ENCODE measurements at places on chromosomes 7 and 10.

- DNase-seq = no peak
Observed at GRCh38 chr7:101960985-101961708, 143.7 kb downstream of the CUX1 start.

- DNase-seq = no peak
Observed at GRCh38 chr7:74372511-74373111, 81.1 kb upstream of the GTF2IRD1 start.

- DNase-seq = no peak
Observed at GRCh38 chr7:31100871-31101270, 48.8 kb downstream of the ADCYAP1R1 start.

DNA sequence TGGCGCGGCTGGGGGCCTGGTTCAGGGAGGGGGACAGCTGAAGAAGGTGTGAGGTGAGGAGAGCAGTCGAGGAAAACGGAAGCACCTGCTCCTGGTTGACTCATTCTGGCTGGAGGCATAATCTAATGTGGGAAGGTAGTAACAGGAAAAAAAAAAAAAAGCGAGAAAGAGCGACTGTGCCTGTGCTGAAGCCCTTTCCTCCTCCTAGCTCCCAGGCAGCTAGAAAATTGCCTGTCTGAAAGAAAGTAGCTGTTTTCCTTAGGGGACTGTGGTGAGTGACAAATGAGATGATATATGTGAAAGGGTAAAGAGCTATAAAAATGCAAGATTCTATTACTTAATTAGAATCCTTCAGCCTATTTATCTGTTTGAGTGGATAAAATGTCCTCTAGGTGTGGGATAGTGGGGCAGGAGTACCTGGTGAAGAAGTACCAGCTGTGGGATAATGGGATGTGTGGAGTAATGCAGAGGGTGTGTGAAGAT lies 4.9 kb upstream of the MEST start:
- DNase-seq = no peak

- no peak for DNase-seq
Observed at GRCh38 chr7:12357508-12357907, 46.2 kb downstream of the VWDE start.

DNA sequence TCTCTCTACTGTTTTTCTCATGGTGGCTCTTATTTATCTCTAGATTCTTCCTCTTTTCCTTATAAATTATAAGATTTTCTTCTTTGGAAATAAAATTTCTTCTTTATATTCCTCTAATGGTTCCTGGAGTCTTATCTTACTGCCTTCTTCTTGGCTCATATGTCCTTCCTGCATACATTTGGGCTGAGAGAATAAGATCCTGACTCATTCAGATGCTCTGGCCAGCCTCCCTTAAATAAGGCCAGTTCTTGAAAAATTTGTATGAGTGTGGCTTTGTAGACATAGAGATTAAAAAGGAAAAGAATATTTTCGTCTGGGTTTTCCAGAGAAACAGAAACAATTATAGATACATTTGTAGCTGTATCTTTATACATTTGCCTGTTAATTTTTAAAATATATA lies 411.3 kb downstream of the KIF20B start:
- no peak for DNase-seq

DNA sequence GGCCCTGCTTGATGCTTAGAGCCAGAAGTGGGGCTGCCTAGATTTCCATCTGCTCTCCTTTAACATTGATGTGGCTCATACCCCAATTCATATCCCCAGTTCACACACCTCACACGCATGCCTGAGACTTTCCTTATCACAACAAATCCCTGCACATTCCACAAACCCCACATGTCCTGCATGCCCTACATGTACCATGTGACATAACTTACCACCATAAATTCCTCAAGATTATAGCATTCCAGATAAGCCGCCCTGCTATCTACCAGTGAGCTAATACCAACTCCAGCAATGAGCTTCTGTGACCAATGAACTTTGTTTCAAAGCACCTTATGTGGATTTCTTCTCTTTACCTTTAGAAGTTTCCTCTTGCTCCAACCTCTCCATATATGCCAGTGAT lies 104.7 kb upstream of the RAB11FIP2 start:
- no peak for DNase-seq

GRCh38 chr7:101099969-101100781 lies 14.9 kb downstream of the TRIM56 start:
- DNase-seq = peak; percentile 93

- no peak for DNase-seq
Observed at GRCh38 chr10:96176985-96177384, 46.9 kb downstream of the ZNF518A start.

DNA sequence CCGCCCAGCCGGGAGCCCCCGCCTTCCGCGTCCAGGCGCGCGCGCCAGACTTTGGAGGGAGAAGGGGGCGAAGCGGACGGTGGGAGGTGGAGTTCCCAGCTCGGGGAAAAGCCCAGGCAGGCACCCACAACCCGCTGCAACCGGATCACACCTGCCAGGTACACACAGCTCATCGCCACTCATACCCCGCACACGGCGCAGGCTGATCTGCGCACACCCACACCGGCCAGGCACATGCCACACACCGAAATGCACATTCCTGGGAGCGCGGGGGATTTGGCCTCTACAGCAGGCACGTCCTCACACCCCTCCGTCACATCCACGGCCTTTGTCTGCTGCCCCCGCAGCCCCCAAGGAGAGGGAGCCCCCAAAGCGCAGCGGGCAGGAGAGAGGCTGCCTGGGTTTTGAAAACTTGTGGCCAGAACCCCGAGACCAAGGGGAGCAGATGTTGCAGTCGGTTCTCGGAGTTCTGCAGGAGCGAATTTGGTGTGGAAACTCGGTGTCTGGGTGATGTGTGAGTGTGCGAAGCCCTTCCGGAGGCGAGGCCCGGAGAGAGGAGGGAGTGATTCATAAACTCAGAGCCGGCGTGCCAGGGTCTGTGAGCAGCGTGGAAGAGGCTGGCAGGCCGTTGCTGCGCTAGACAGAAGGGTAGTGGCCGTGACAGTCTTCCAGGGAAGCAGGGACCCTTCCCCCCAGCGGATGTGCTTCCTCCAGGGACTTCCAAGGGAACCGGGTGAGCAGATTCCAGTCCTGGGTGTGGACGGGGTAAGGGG lies 734 bp downstream of the CHST3 start:
- DNase-seq = peak; percentile 57

GRCh38 chr7:26490640-26491624 lies 199.3 kb downstream of the SNX10 start:
- no peak for DNase-seq

DNA sequence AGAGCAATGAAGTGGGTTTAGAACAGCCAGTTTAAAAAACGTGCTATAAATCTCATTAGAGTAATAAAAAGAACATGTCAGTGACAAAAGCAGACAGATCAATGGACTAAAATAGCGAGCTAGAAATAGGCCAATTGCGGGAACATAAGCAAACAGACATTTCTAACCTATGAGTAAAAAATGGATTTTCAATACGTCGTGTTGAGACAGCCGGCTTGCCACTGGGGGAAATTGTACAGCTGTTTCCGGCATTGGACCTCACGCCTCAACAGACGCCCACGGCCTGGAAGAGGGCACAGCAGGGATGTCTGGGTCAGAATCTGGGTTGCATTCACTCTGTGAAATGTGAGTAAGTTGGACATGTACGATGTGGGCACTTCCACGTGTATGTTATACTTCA lies 92.9 kb downstream of the SVOPL start:
- DNase-seq = no peak

DNA sequence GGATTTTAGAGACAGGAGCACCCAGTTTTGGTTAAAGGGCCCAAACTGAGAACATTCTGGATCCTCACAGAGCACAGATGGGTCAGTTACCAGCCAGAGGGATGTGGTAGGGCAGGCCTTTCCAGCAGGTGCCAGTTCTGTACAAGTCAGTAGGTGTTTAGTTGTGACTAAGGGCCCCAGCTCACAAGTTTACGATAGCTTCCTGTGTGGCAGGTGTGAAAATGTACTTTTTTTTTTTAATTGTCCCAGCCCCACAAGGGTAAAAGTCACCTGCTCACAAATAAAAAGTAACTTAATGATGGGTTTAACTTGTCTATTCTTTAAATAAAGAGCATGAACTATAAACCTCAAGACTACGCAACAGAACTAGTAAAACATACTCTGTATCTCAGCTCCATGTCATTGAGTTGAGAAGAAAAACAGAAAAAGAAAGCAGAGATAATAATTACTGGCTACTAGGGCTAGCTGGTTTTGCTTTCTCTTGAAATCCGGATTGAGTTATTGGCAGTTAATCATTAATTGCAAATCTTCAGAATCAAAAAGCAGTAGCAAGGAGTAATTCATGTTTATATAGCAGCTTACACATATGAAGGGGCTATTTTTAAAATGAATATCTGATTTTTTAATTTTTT lies 15.4 kb downstream of the NFE2L3 start:
- DNase-seq = no peak

DNA sequence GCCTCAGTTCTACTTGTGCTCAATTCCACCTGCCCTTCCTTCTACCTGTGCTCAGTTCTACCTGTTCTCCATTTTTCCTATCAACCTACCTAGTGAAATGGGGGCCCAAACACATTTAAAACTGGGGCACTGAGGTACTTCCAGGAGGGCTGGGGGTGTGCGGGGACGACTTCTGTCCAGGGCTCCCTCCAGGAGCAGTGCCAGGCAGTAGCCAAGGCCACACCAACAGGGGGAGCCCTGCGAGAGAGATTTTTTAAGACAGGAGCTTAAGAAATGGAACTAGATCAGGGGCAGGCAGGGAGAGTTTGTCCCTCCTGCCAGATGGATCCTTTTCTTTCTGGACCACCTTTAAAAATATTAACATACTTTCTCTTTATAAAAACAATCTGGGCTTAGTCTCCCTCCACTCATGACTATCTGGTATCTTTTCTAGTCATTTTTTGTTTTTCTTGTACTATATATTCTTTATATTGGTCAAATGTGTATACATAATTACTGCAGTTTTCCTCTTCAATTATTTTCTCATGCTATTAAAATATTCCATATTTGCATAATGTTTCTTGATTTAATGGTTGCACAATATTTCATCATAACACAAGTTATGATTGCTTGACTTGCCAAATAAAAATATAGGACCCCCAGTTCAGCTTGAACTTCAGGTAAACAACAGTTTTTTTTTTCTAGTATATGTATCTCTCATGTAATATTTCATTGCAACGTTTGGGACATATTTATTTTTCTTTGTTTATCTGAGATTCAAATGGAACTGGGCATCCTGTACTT lies 47.3 kb upstream of the INSYN2A start:
- DNase-seq = peak; percentile 41

DNA sequence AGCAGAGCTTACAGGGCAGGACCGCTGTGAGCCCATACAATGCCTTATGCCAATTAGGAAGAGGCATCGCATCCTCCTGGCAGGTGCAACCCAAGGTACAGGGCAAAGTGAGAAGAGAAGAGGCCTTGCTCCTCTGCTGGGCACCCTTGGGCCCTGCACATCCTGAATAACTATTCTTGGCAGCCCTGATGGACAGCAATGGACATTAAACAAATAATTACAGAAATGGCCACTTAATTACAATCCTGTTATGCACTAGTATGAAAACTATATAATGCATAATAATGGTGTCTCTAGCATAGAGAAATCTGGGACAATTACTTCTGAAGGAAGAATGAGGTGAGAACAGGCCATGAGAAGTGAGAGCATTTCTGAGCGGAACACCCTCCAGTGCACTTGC lies 83.5 kb downstream of the PLPP4 start:
- no peak for DNase-seq

- peak; percentile 52 for DNase-seq
Observed at GRCh38 chr7:149741629-149742028, 31.8 kb downstream of the ZNF467 start.

GRCh38 chr10:112247791-112248190 lies 35.4 kb upstream of the TECTB start:
- DNase-seq = no peak

GRCh38 chr7:101237206-101238067 lies at the start of gene CLDN15:
Gene CLDN15, minus strand, starts transcription at chr7:101237802. Its CDS starts 221 bp downstream, at chr7:101237581.
- no peak for DNase-seq

GRCh38 chr10:12668634-12669033 lies 319.3 kb downstream of the CAMK1D start:
- no peak for DNase-seq

DNA sequence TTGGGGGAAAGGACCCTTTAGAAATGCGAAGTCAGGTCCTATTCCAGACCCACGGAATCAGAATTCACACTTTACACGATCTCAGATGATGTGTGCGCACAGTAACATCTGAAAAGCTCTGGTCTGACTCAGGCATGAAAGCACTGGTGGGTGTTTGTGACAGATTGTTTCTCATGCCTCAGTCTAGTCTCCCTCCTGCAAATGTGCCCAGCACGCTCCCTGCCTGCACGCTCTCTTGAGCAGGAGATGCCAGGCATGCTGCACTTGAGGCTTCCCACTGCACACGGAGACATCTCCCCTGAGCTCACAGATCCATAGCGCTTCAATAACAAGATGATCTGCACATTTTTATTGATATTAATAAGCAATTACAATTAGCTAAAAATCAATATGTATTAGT lies 23.6 kb upstream of the ZNF37A start:
- DNase-seq = no peak

GRCh38 chr10:74071157-74071556 lies 73.2 kb downstream of the VCL start:
- DNase-seq = no peak

GRCh38 chr7:92753614-92754013 lies 82.8 kb downstream of the CDK6 start:
- DNase-seq = no peak

- DNase-seq = no peak
Observed at GRCh38 chr7:33039257-33039902, 23.2 kb downstream of the NT5C3A start.

DNA sequence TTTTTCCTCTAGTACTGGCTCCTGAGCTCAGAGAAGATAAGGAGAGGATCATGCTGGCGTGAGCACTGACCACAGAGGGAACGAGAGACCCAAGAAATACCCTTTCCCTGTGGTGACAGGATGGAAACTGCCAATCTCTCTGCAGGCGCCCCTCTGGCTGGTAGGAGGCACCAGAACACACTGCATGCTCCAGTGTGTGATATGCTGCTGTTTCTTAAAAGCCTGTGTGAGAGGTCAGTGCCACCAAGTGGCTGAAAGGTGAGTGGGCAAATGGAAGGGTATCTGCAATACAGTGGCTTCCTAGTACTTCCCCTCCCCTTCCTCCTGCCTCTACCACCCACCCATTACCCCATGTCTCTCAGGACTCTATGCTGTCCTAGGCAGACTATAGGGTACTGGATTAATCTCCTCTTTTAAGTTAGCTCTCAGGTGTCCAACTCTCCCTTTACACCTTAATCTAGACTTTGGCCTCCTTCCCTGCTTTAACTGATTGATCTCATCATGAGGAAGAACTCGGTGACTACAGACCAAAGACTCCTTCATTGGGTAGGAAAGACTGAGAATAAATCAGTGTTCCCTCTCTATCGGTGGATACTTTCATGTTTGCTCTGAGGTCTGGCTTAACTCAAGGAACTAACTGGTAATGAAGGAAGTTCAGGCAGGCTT lies 283.6 kb downstream of the ADRA2A start:
- DNase-seq = peak; percentile 70

- DNase-seq = no peak
Observed at GRCh38 chr7:158519633-158520174, 67.9 kb downstream of the PTPRN2 start.

- peak; percentile 97 for DNase-seq
Observed at GRCh38 chr10:63711867-63712716, 190.9 kb downstream of the REEP3 start.

GRCh38 chr10:13512564-13512963 lies 16.2 kb downstream of the BEND7 start:
- DNase-seq = no peak
